GM23248 (cell line): ENCODE measurements at places on chromosomes 1 and 21.
A peak's percentile ranks its signal among the peaks of the same experiment; 100 is the strongest.

- DNase-seq: peak; percentile 70
Measured at GRCh38 chr1:54542962-54543539, 5.0 kb upstream of the ACOT11 start.

GRCh38 chr1:153262070-153262366, 2.5 kb downstream of the LORICRIN start:
- no peak for DNase-seq

DNA sequence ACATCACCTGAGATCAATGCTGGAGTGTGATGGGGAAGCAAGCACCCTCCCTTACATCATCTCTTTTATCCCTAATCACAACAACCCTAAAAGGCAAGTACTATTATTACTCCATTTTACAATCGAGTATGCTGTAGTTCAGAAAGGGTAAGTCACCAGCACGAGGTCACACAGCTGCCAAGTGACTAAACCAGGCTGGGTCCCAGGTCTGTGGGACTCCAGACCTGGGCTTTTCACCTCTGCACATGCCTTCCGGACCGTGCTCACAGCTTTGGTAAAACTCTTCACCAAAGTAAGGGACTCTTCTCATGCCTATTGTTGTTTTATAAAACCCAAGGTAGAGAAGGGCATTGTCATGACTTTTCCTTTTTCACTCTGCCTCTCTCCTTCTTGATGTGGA, 130.9 kb downstream of the DMRTB1 start:
- no peak for DNase-seq

DNA sequence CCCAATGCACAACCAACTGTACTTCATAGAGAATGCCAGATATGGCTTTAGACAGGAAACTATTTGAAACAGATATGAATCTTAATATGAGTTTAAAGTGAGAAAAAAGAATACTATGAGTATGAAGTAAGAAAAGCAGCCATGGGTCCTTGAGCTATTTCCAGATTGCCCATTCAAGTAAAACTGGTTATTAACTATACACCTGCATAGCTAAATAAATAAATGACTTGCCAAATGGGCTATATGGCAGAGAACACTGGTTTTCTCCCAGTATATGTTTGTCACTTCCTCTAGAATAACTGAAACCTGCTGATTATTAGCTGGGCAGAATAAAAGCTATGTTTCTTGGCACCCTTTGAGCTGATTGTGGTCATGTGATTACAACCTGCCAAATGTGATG, 17.0 kb upstream of the CD1C start:
- DNase-seq: no peak

- DNase-seq: no peak
Measured at GRCh38 chr1:7111853-7112252, 326.6 kb downstream of the CAMTA1 start.

GRCh38 chr1:11749203-11749689, 12.7 kb upstream of the C1orf167 start:
- DNase-seq: peak; percentile 47

GRCh38 chr1:61376151-61376550, 293.8 kb downstream of the NFIA start:
- DNase-seq: no peak

DNA sequence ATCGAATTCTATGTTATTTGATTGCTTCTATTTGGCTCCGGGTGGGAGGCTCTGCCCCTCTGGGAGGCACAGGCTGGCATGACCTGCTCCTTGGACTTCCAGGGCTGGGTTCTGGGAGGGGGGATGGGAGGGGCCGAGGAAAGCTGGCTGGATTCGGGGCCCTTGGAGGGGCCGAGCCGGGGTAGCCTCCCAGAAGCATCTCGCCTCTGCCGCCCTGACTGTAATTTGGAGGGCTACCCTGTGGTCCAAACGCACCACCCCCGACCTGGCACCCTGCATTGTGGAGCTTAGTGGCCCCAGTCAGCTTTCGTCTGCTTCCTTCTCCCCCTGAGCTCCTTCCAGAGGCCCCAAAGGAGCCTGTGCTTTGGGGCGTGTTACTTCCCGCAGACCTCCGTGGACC, 85.4 kb upstream of the TMEM51 start:
- no peak for DNase-seq

DNA sequence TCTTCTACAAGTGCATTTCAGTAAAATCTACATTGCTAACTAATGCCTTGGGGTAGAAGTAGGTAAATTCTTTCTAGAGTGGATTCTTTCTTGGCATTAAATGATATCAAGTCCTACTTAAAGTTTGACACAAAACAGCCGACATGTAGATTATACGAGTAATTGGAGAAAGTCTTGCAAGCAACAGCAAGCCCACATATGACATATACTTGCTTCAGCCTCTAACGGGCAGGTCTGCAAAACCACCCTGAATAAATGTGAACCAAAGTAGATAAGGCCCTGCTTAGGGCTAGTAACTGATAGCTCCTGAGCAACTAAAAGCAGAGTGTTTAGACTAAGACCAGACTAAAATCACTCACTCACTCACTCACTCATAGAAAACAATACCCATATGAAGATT, 203.2 kb downstream of the LTN1 start:
- DNase-seq: no peak

GRCh38 chr1:93800856-93801255, 78.2 kb downstream of the DNTTIP2 start:
- no peak for DNase-seq

- DNase-seq: no peak
Measured at GRCh38 chr1:51324251-51325010, 5.9 kb downstream of the TTC39A start.

- no peak for DNase-seq
Measured at GRCh38 chr1:30300669-30301068, 422.7 kb downstream of the MATN1 start.

DNA sequence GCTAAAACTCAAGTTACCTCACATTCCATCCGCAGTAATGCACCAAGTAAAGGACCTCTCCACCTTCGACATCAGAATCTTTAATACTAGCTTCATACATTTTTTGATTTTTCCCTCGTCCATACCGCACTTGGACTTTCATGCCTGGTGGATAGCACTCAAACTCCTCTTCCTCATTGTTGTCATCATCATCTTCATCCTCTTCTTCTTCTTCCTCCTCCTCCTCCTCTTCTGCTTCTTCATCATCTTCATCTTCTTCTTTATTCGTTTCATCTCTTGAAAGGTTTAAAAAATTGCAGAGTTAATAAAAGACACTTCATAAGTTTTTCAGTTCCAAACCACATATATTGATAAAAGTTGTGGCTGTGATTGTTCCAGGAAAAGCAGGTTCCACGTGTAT, 52.7 kb upstream of the RBM34 start:
- no peak for DNase-seq

DNA sequence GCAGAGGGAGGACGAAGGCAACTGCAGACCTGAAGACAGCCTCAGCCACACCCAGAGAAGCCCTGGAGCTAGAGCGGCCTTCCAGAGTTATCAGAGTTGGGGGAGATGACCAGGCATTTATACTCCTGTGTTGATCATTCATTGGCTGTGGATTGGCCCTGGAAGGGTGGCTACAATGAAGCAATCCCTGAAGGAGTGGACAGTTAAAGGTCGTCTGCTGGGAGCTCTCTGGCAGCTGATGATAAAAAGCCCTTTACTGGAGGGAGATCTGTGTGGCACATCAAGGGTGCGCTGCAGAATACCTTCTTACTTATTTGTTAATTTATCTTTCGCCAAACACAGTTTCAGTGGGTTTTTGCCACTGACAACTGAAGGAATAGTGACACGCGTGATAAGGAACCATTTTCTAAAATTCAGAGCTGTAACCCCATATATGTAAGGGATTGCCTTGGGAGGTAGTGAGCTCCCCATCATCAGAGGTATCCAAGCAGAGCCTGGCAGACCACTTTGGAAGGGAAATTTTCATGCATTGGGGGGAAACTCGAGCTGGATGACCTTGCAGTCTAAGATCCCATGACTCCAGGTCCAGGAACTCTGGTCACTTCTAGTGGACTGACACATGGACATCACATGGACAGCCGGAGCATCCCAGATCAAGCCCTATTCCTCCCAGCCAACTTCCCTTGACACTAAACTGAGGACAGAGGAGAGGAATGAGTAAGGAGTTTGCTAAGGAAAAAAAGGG, 126.4 kb upstream of the GADD45A start:
- no peak for DNase-seq

DNA sequence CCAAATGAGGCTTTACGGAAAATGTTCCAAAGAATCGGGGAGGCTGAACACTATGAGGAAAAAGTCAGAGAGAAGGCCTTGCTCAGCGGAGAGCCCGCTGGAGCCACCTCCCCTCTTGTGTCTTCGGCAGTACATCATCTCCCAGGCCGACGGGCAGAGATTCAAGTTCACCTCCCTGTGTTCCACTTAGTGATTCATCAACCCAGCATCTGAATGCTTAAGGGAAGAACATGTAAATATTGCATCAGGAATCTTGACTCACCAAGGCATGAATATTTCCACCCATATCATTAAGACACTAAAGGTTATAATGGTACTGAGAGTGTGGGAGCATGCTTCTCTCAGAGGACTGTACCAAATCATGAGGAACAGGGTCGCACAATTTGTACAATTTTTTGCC, 172.5 kb downstream of the ST6GALNAC5 start:
- peak; percentile 98 for DNase-seq

DNA sequence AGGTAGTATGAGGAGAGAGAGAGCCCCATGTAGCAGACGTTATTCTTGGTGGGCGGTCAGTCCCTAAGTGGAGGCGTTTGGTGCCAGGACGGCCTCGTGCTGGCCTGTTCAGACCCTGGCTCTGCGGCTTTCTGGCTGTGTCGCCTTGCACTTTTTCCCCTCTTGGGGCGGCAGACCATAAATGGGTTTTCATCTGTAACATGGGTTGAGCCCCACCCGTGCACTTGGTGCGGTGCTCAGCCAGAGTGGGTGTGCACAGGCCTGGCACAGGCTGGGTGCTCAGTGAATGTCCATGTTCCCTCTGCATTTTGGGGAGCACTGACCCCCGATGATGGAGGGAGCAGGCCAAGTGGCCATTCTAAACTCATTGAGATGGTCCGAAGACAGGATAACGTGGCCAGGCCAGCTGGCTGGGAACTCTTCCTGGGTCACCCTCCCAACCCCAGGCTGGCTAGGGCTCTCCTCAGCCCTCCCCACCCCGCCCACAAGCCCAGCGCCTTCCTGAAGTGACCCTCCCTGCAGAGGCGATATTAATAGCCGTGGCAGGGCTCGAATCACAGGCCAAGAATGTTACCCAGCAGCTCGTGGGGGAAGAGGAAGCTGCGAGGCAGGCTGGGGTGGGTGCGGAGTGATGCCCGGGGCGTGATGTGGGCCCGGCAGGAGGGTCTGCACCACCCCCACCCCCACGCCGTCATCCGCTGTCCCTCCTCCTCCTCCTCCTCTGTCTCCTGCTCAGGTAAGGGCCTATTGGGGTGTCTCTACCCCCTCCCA, 78.5 kb downstream of the ARHGEF10L start:
- DNase-seq: peak; percentile 76

DNA sequence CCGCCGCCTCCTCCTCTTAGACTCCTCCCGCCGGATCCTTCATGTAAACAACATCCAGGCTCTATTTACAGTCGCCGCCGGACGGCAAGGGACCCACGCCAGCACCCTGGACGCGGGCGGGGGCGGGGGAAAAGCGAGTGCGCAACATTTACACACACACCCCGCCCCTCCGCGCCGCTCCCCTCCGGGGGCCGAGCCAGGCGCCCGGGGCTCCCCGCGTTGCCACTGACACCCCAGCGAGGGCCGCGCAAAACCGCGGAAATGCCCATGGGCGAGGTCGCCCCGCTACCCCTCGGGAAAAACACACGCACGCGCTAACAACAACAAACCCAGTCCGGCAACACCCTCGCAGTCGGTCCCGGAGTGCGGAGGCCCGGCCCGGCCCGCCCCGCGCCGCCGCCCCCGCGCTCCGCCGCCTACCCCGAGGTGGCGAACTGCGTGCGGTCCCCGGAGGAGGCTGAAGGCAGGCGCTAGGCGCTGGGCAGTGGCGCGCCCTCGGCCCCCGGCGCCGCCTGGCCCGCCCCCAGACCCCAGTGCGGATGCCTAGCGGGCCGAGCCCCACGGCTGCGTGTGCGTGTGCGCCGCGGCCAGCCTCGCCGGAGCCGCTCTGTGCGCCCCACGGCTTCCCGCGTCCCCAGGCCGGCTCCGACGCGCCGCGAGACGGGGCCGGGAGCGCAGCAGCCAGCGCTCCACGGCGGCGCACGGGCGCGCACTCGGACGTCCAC, 81.1 kb upstream of the AK4 start:
- DNase-seq: peak; percentile 88

DNA sequence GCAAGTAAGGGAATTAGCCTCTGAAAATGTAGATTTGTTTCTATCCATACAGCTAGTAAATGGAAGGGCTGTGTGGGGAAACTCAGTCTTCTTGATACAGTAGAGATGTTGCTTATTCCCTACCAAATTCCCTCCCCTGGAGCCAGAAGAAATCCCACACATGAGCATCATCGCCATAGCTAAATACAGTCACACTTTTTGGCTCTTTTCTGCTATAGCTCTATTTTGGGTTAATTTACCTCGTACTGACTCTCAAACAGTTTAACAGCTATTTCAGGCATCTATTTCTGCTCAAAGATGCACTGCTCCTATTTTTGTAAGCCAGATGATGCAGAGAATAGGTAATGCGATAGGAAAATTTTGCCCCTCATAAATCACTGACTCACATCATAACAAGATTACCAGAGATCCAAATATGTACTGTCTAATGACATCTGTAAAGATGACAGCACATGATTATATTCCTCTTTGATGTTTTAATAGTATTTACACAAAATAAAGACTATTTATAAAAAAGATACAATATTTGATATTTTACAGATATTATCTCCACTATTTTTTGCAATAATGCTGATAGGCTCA, 58.6 kb downstream of the XCL1 start:
- no peak for DNase-seq

- no peak for DNase-seq
Measured at GRCh38 chr21:30769724-30770431, 14.7 kb upstream of the KRTAP21-1 start.

DNA sequence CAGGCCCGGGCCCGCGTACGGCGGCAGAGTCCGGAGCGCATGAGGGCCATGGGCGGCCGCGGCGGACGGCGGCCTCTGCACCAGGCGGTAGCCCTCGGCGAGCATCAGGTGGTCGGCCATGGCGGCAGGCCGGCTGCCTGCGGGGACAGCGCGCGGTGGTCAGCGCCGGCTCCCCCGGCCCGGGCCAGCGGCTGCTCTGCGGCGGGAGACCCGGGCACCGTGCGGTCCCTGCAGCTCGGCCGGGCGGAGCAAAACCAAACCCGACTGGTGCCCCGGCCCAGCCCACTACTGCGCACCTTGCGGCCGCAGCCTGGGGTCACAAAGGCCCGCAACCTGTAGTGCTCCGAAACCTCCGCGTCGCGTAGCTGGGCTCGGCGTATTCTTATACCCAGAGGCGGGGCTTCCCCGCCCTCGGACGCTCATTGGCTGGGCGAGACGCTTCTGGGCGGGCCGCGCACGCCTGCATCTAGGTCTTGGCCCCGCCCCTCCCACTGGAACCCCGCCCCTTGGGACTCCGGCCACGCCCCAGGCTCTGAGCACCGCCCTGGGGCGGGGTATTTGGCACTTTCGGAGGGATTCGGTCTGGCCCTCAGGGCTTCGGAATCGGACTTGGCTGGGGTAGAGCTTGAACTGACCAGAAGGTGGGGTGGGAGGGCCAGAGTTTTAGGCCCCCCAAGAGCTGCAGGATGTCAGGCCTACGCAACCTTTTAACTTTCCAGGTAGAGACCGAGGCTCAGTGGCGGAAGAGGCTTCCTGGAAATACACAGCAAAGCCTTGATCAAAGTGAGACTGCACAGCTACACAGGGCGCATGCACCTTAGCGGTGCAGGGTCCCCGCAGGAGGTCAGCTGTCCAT, at the start of gene CITED4:
Gene CITED4 (minus strand): TSS at position 356 of the 856 bp plus-strand sequence. CDS start 236 bp downstream, at position 120.
- DNase-seq: peak; percentile 97
